ENCODE measurements at places on chromosomes 11 and 22.

DNA sequence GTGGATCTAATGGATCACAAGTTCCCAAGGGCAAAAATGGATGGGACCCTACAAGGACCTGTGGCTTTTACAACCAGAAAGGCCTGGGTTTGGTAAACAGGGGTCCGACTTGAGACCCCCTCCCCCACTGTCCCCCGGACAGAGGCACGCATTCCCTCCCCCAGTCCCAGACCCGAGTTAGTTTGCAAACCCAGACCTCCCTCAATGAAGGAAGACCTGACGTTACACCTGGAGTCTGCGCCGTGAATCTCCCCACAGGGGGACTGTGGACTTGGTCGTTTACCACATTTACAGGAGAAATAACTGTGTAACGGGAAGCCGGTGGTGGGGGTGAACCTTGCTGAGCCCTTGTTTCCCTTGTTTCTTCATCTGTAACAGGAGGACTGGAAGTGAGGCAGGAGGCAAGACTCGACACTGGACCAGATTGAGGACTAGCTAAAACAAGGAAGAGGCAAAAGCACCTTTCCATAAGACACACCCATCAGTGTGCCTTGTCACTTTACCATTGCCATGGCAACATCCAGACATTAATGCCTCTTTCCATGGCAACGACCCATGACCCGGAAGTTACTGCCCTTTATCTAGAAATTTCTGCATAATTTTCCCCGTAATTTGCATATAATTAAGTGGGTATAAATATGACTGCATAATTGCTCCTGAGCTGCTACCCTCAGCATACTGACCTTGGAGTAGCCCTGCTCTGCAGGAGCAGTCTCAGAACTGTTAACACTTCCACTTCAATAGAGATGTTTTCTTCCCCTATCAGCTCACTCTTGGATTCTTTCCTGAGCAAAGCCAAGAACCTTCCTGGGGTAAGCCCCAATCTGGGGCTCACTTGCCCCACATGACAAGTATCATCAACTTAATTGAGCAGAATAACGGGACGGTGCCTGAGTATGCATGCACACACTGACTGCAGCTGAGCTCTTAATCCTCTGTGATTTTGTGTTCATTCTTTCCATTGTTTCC lies 25.4 kb downstream of the PDGFB start:
- no peak for DNase-seq

DNA sequence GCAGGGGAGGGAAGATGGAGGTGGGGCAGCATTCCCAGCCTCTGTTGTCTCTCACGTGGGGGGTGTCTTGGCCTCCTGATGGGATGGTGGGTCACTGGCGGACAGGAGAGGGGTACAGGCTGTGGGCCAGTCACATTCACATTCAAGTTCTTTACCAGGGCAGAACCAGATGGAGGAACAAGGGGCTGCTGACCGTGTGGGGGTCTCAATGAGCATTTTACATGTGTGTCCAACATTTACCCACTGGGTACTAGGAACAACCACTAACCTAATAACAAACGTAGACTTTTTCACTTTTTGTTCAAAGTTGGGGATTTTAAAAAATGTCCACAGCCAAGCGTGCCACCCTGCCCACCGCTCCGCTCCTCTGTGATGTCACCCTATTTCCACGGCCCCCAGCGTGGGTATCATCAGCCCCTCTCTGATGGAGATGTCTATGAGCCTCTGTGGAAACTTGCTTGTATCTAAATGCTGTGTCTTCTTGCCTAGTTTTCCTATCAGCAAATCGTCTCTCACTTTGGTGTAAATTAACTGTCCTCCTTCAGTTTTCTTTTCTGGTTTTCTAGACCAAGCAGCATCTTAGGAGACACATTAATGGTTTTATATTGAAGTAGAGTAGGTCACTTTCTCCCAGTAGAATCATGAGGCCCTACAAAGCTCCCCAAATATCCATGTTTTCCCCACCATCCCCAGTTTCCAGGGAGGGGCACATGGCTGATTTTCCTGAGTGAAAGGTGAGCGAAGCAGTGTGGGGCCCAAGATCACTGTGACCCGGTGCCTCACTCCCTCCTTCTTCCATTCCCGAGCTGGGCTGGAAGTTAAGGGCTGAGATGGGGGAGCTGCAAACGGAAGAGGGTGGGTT lies 936.7 kb downstream of the BRD1 start:
- DNase-seq: no peak

GRCh38 chr11:102882389-102883024 lies 7.7 kb upstream of the MMP12 start:
- DNase-seq: no peak

DNA sequence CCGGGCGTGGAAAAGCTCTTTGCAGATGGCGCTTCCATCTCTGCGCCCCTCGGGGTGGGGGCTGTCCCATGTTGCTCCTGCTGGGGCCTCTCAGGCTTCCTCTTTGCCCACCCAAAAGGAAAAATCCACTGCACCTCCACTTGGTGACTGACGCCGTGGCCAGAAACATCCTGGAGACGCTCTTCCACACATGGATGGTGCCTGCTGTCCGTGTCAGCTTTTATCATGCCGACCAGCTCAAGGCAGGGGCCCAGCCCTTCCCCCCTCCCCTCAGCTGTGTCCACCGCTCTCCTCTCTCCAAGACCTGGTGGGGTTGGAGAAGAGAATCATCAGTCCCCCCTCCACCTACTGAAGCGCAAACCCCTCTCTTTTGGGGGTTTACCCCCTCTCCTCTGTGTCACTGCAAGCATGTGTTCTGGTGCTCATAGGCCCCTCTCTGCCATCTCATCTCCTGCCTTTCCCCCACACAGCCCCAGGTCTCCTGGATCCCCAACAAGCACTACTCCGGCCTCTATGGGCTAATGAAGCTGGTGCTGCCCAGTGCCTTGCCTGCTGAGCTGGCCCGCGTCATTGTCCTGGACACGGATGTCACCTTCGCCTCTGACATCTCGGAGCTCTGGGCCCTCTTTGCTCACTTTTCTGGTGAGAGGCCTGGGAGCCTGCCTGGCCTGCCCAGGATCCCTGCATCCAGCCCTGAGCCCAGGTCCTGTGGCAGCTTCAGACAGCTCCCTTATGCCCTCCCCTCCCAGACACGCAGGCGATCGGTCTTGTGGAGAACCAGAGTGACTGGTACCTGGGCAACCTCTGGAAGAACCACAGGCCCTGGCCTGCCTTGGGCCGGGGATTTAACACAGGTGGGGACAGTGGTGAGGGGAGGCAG lies 1.8 kb downstream of the LARGE2 start:
- DNase-seq: no peak

All from stimulated activated CD8-positive, alpha-beta memory T cell treated with anti-CD3 and anti-CD28 coated beads, Interleukin-4, amount 100 ng/mL, for 24 hours (primary cell).